ENCODE measurements at places on chromosomes 6 and 20. TPM values are rescaled to one million over a fixed set of nuclear protein-coding genes. Genes with fewer than 3 reads are reported as not detected.

DNA sequence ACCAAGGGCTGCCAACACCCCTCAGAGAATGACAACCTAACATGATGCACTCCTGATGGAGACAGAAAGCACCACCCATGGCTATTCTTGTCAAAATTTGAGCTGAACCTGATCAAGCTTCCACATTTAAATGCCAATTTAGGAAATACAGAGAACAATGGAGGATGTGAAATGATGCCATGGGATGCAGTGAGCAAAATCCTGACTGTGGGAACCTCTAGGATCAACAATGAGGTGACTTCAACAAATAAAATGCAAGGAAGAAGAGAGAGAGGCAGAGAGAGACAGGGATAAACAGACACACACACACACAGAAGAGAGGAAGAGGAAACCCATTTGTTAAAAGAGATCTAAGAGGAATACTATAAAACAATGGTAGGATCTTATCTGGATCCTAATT lies 119.6 kb upstream of the NUP153 start:
- no peak for DNase-seq

Gene SMPD2
- 9.6 TPM for total RNA-seq

- DNase-seq = no peak
Measured at GRCh38 chr6:502761-503160, 111.2 kb downstream of the IRF4 start.

DNA sequence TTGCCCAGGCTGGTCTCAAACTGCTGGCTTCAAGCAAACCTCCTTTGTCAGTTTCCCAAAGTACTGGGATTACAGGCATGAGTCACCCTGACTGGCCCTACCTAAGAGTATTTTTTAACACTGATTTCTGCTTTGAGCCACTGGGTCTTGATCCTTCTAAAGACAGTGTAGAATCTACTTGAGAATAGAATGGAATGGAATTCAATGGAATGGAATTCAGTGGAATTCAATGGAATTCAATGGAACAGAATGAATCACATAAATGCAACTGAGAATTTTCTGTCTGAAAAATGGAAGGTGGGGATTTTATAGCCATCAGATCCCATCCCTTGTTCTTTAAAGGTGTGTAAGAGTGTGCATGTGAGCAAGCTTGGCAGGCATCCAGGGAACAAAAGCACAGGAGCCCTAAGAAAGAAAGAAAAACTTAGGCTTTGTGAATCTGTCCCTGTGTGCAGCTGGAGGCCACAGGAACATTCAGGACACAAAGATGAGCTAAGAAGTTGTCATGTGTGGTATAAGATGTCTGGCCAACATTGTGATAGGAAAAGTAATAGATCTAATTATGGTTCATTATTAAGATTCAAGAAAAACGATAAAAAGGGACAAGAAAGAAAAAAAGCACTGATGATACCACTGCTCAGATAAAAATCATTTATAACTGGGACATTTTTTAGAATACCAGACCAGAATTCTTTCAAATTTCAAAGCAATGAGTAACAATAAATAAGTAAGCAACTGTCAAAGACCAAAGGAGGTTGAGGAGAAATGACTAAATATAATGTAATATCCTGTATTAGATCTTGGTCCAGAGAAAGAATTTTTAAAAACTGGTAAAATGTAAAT lies 681.0 kb upstream of the GJE1 start:
- no peak for DNase-seq

Gene MICB
- total RNA-seq = 17.0 TPM

Gene C4B
- total RNA-seq = 2.7 TPM

DNA sequence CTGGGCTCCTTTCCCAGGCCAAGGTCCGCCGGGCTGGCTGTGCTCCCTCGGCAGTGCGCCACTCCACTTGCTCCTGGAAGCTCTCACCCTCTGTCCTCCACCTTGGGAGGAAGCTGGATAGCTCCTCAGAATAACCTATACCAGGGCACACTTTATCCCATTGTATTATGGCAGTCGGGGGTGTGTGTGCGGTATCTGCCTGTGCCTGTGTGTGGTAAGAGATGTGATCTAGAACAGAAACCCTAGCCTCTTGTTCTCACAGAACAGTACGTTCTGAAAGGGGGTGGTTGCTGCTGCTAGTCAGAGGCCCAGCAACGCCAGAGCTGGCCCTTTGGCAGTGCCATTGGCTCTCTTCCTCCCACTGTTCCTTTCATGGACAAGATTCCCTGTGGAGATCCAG lies 168.4 kb downstream of the TBXT start:
- no peak for DNase-seq

DNA sequence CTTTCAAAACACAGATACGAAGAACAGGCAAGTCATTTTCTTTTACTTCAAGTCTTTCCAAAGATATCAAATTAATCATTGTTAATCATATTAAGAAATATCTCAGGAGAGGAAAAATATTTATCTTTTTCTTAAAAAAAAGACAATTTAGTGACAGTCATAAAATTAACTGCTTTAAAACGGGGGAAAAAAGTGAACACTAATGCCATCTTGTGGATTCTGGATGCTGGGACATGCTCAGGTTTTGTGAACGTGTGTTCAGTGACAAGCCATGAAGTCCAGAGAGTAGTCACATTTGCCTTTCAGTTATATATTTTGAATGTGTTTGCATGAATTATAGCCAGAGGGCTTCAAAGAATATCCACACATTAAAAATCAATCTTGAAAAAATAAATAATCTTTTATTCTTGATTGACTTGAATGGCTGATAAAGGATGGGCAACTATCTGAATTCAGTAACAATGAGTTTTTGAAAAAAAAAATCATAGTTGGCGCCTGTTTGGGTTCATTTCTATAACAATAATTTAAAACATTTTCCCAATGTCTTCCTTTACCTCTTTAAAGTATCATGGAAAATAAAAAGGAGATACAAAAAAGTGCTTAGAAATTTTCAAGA lies 74.7 kb upstream of the NOX3 start:
- DNase-seq = peak; percentile 35

Gene CPNE5
- total RNA-seq = 1.2 TPM

- DNase-seq = no peak
Measured at GRCh38 chr20:4113615-4114603, 98.6 kb upstream of the RNF24 start.

Gene MCM3
- 293 TPM for total RNA-seq

DNA sequence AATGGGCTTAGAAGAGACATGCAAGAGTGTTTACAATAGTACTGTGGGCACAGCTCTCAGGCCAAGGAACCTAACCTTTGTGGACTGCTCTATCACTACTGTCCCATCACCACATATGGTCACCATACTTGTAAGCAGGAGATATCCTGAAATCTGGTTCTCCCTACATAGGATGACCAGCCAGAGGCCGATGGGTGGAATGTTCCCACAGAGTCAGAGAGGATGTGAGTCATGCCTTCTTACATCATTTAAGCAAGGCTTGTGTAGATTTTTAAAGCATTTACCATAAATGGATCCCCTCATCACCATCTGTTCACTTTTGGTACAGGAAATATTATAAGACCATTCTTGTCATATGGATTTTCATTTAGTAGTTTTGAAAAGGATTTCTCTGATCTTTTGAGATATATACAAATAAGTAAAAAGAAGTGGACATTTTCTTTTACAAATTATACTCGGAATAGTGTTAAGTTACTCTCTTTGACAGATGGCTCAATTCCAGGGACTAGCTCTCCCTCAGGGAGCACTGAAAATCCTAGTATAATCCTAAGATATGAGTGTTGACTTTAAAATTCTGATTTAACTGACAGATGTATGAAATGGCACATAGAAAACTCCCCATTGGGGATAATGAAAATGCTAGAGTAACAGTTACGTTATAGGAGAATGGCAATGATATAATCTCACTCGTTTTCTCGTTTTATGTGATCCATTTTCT lies 6.6 kb downstream of the HTR1B start:
- no peak for DNase-seq

DNA sequence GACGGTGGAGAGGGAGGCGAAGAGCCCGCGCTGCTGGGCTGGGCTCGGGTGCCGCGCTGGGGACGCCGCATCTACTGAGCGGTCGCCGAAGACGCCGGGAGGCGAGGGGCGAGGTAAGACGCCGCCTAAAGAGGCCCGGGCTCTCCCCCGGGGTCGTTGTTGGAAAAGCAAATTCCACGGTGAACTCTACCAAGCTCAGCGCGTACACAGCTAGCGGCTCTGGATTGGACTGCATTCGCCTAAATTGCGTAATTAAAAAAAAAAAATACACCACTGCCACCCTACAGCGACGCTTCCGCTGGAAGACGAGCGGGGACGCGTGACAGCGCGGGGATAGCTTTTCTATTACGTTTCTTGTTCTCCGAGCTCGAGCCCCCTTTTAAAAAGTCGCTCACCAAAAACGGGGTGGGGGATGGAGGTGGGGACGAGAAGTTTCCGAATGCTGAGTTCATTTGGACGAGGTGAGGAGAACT lies 92.0 kb upstream of the PRDM1 start:
- DNase-seq = peak; percentile 54

- DNase-seq = no peak
Measured at GRCh38 chr20:16205507-16205906, 367.7 kb downstream of the KIF16B start.

Gene HLA-DMA
- 16.2 TPM for total RNA-seq

GRCh38 chr6:89527634-89528033 lies 94.7 kb downstream of the ANKRD6 start:
- DNase-seq = no peak

GRCh38 chr6:157535340-157536222 lies 154.6 kb downstream of the ZDHHC14 start:
- DNase-seq = peak; percentile 50

DNA sequence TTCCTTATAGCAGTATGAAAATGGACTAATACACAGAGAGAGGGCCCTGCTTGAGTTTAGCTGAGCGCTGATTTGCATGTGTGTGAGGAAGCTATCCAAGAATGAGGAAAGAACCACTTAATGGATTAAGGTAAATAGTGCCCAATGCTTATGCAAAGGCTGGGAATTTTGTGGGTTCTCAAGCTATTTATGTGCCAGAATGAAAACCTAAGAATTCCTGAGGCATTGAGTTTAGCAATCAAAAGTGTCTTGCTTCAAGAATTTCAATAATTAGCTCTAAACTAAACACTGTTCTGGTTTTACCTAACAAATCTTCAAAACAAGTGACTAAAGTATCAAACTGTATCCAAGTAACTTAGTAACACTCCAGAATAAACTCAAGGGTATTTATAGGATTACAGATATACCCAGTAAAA lies 7.0 kb upstream of the OR14J1 start:
- DNase-seq = no peak

DNA sequence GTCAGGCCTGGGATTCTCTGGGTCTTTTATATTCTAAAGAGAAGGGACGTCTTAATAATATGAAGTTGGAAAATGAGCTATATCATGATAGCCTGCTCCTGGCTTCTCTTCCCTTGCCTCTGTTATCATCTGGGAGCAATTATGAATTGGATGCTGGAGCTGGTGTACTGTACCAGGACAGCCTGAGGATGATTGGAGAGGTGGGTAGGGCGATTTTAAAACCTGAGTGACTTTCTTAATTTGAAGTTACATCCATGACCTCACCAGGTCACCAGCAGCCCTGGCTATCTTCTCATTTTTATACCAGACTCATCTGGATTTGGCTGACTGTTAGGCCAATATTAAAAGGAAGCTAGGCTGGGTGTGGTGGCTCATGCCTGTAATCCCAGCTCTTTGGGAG lies 317.6 kb downstream of the CLIC5 start:
- DNase-seq = no peak

Gene STX11
- 20.7 TPM for total RNA-seq

DNA sequence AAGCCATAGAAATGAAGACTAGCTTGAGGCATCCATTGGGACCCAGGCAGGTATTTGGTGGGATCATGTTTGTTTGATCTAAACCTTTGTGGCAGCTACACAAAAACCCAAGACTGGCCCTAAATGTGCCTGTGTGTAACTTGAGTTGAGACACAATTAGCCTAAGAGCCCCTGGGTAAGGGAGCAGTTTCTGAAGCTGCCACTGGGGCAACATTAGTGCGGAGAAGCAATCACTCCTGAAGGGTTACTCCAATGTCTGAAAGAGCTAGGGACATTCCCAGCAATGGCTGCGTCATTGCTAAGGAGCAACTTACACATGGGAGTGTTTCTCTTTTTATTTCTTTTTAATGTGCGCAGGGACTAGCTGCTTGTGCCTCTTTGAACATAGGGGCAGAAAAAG lies 67.9 kb upstream of the EEF1E1 start:
- DNase-seq = no peak

- no peak for DNase-seq
Measured at GRCh38 chr6:18997375-18997826, 610.3 kb downstream of the RNF144B start.

GRCh38 chr6:3392930-3393835 lies 63.7 kb downstream of the SLC22A23 start:
- DNase-seq = no peak

GRCh38 chr20:2234598-2235191 lies 61.1 kb upstream of the TGM3 start:
- DNase-seq = no peak

Gene NRN1
- total RNA-seq = 7.1 TPM

Gene NRSN1
- not detected for total RNA-seq

GRCh38 chr20:2920473-2920872 lies 47.2 kb downstream of the PTPRA start:
- no peak for DNase-seq

- DNase-seq = peak; percentile 39
Measured at GRCh38 chr6:11700118-11700718, 78.4 kb downstream of the ADTRP start.

- no peak for DNase-seq
Measured at GRCh38 chr6:38427492-38428210, 212.1 kb downstream of the BTBD9 start.

DNA sequence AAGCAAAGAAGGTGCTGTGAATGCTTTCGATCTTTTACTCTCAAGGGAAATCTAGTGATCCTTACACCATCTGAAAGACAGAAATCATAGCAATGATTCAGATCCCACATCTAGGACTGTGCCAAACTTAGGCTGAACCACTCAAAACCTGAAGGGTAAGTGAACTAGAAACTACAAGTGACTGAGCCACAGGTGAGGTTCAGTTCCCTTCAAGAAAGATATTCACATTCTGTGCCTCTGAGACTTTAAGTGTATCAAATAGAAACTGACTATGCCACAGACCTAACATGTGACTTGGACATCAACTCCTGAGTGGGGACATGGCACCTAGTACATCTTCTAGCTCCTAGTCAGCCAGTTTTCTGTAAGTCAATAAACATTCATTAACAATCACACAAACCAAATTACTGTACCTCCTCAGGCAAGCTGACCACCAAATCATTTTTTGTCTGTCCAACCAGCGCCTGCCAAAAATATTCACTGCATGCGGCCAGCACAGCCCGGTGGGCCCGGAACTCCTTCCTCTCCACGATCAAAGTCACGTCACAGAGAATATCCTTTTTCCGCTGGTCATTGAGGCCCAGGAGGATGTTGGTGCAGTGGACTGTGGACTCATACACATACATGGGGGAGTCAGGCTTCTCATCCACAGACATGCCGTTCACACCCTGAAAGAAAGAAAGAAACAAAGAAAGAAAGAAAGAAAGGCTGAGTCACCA lies 114.1 kb downstream of the GJA10 start:
- peak; percentile 46 for DNase-seq

DNA sequence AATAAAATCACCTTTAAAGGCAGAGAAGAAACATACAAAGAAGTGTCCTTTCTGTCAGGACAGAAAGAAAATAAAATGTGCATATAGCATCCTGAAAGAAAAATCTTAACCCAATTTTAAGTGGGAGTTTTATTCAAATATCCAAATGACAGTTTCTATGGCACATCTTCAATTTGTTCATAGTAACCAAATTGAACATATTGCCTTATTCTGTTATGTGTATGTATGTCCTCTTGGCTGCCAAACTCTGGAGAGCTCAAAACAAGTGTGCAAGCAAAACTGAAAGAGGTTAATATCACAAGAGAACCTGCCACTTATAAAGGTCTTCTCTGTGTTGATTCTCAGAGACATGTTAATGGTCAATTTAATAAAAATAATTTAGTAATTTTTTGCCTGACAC lies 334.7 kb downstream of the BCKDHB start:
- no peak for DNase-seq
